ENCODE measurements at places on chromosomes 16 and 17. TPM values are rescaled to one million over a fixed set of nuclear protein-coding genes. Genes with fewer than 3 reads are reported as not detected.

The SHISA6 gene
- total RNA-seq, result 29.5 TPM

The HSD17B2 gene
- total RNA-seq, result 0.54 TPM

DNA sequence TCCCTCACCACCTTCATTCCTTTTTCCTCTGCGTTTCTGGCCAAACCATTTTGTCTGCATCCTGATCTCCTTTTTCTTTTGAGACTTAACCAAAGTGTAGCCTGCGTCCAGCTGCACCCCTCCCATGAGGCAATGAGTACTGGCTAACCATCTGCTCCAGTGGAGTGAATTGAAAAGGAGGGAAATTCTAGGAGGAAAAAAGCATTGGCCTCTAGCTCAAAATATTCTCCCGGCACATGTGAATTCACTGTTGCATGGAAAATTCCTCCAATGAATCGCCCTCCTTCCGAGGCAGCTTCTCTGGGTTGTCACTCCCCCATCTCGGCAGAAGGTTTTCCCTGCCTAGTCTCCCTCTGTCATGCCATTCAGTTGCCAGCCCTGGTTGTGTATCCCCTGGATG lies 5.6 kb downstream of the RAP1GAP2 start:
- peak; percentile 90 for DNase-seq

- DNase-seq, result no peak
Observed at GRCh38 chr16:87308826-87309225, 8.4 kb downstream of the C16orf95 start.

GRCh38 chr16:23976524-23976923 lies 140.7 kb downstream of the PRKCB start:
- no peak for DNase-seq

DNA sequence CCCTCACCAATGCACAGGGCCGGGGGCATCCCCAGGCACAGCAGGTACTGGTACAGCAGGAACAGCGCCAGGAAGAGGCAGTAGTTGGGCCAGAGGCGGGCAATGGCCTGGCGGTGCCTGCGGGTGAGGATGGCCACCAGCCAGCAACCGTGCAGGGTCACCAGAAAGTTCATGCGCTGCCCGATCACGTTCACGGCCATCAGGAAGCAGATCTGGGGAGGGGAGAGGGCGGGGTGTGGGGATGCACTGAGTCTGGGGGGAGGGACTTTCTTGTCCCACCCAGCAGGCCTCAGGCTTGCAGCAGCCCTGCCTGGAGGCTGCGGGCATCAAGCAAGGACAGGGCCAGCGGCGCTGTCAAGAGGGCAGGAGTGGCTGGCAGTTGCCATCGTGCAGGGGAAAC lies 25.4 kb downstream of the CTU2 start:
- DNase-seq, result no peak

DNA sequence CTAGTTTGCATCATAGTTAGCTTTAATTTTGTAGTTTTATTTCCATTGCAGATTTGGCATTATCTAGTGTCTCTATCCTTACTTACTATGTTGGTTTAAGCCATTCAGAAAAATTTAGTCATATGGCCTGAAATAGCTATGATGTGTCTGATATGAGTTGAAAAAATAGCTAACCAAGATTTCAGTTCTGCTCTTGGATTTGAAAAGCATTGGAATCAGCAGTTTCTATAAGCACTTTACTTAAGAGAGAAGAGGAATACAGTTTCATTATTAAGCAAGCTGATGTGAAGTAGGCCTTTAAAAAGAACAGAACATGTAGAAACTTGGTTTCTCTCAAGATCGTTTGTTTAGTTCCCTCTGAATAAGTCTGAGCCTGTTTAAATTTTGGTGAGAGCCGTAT lies 25.9 kb downstream of the LPCAT2 start:
- DNase-seq, result no peak

DNA sequence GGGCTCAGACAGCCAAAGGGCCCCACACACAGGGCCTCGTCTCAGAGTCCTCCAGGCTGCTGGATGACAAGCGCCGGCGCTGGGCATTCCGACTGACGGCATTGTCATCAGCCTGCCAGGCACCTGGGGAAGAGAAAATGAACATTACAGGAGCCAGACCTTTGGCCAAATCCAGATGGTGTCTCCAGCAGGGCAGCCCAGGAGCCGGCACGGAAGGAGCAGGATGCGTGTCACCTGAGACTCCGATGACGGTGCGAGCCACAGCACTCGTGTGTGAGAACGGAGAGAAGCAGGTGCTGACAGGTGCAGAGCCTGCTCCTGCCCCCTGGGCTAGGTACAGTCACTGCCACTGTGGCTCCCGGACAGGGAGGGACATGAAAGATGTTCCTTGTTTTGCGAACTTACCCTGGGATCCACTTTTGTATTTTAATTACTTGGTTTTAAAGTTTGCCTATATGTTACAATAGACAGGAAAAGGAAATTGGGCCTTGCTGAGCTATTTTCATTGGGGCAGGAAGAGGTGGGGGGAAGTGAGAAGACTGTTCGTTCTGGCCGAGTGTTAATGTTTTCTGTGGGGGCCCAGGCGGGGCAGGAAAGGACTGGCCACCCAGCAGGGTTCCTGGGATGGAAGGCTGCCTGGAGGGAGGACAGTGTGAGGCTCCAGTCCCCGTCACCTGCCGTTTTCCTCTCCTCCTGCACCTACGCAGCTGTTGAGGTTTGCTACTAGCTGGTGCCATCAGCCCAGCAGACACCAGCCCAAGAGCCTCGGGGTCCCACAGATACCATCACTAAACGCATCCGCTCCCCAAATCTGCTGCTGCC lies 4.4 kb upstream of the FOXJ1 start:
- DNase-seq, result peak; percentile 24
